ENCODE measurements at places on chromosomes 4 and X.
A peak's percentile ranks its signal among the peaks of the same experiment; 100 is the strongest.

DNA sequence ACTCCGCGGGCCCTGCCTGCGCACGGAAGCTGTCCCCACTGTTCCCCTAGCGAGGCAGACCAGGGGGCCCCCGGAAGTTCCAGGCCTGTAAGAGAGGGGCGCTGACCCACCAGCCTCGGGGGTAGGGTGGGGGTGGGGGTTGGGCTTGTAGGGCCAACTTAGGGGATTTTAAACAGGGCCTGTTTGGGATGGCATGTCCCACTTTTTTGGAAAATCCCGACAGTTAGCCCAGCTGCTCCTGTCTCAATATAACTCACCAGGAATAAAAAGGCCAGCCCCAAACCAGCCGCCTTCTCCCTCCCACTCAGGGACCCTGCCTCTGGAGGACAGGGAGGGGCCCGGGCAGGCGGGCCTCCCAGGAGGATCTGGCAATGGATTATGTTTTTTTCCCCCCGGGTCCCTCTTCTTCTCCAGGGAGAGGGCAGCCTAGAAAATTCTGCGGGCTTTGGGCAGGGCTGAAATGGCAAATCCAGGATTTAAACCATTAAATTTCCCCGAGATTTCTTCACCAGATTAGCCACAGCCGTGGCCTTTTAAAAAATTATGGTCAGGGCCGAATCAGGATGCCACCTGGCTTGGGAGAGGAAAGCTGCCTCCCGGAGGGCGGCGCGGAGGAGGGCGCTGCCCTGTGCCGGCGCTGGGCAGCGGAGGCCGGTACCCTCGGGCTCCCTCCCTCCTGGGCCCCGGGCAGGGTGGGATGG, 957 bp downstream of the PPP2R2C start:
- no peak for DNase-seq

DNA sequence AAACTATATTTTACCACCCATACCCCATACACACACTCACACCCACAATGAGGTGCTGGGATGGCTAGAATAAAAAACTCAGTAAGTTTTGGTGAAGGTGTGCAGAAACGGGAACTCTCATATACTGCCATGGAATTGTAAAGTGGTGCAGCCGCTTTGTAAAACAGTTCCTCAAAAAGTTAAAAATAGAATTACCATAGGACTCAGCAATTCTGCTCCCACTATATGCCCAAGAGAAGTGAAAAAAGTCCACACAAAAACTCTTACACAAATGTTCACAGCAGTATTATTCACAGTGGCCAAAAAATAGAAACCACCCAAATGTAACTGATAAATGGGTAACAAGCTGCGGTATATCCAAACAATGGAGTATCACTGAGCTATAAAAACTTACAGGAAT, 6.5 kb downstream of the CENPU start:
- no peak for DNase-seq

DNA sequence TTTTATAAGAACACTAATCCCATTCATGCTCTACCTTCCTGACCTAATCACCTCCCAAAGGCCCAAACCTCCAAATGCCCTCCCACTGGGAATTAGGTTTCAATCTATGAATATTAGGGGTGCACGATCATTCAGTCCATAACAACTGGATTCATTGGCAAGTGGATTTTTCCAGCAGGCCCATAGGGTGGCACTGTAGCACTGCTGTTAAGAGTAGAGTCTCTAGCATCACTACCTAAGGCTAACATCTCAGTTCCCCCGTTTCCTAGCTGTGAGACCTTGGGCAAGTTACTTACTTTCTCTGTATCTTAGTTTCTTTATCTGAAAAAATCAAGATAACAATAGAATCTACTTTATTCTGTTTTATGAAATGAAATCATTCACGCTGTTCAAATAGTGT, 315.8 kb downstream of the STIM2 start:
- peak; percentile 18 for DNase-seq

- DNase-seq = no peak
Observed at GRCh38 chrX:140297273-140297672, 207.6 kb downstream of the SOX3 start.

GRCh38 chr4:124202099-124202498, 510.4 kb downstream of the ANKRD50 start:
- no peak for DNase-seq

DNA sequence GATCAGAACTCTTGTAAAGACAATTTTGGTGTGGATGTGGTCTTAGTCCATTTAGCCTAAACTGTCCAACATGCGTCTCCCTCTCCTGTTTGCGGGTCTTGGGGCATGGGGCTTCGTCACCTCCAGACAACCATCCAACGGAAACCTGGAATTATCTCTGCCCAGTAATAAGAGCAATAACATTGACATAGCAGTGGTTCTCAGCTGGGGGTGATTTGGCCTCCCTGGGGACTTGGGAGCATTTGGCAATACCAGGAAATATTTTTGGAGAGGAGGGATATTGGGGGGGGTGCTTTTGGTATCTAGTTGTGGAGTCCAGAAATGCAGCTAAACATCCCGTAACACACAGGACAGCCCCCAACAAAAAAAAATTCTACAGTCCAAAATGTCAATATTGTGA, 47.2 kb downstream of the SEL1L3 start:
- DNase-seq = no peak

DNA sequence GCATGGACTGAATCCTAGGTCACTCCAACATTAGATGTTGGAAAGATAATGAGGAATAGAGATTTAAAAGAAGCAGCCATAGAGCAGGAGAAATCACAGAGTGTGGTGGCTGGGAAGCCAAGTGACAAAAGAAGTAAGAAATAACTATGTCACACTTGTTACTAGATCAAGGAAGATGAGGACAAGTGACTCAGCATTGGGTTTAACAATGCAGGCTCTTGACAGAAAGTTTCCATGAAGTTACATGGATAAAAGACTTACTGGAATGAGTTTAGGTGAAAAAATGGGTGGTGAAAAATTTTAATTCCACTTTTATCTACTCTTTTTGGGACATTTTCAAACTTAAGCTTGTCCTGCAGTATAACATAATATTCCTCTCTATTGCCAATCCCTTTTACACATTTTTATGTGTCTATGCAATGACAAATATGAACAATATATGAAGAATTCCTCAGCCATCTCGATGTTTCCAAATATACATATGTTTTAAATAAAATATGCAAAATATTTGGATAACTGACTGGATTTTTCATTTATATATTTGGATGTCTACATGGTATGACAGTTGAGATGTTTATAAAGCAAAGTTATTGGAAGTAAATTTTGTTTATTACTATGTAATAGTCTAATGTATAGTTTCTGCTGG, 462.6 kb downstream of the IL15 start:
- DNase-seq = no peak

DNA sequence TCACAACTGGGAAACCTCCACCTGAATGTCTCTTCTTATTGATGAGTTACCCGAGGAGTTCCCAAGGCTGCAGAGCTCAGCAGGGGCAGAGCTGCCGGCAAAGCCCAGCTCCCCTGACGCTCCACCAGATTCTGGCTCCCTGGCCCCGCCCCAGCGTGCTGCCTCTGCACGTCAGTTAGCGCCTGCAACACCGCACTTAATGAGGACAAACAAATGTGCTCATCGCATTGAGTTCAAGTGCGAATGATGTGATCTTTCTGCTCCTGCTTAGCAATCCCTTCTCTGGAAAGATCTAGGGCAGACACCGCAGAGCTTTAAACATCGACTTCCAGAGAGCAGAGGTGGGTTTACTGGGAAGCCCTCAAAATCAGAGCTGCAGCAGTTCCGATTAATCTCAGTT, 55.5 kb upstream of the FBXW7 start:
- peak; percentile 71 for DNase-seq

- DNase-seq = no peak
Observed at GRCh38 chr4:76182463-76182862, 31.2 kb downstream of the SCARB2 start.

DNA sequence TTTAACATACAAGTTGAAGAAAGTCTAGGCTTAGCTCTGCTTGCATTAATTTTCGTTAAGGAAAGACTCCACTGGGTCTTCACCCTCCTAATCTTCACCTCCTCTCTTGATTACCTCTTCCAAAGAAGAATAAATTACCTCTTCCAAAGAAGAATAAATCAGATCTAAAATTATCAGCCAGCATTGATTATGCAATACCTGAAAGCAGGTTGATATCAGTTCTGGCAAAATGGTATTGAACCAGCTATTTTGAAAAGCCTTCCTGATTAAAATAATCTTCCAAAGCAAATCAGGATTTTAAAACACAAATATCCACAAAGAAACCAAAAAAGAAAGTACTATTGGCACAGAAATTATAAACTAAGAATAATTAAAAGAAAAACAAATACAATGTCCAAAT, 36.9 kb downstream of the CDKL2 start:
- no peak for DNase-seq

DNA sequence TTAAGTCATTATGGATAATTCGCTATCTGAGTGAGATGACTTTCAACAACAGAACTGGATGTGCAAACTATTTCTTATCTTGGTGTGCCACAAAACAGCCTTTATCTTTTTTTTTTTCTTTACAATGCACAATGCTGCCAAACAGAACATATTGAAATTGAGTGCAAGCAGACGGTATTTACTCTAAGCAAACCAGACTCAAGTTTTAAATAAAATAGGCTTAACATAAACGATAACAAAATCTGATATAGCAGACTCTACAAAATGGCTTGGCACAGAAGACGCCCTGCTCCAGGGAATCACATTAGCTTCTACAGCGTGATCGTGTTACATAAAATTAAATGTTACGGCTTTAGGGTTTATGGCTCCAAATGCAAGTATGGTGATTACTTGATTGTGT, 9.6 kb upstream of the STK32B start:
- no peak for DNase-seq

DNA sequence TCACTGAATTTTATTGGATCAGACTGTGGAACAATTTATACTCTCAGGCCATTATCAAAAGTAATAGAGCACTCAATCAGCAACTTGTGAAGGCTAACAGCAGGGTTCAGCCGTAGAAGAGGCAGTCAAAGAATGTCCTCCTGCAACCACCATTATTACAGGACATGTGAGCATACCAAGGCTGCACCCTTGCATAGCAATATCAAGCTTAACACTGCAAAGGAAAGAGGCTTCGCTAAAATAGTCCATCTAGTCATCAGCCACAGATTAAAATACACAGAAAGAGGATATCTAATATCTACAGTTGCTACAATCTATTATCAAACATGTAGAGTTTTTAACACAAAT, 42.9 kb upstream of the TMPRSS11B start:
- DNase-seq = no peak

DNA sequence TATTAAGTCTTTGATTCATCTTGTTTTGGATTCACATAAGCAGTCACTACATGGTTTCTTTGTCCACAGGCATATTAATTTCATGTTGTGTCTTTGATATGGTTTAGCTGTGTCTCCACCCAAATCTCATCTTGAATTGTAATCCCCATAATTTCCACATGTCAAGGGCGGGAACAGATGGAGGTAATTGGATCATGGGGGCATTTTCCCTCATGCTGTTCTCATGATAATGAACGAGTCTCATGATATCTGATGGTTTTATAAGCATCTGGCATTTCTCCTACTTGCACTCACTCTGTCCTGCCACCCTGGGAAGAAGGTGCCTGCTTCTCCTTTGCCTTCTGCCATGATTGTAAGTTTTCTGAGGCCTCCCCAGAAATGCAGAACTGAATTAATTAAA, 1811.2 kb upstream of the PCDH10 start:
- no peak for DNase-seq

GRCh38 chr4:142818476-142818875, 27.6 kb downstream of the INPP4B start:
- no peak for DNase-seq

- DNase-seq = no peak
Observed at GRCh38 chr4:10088135-10089010, 28.2 kb downstream of the WDR1 start.

DNA sequence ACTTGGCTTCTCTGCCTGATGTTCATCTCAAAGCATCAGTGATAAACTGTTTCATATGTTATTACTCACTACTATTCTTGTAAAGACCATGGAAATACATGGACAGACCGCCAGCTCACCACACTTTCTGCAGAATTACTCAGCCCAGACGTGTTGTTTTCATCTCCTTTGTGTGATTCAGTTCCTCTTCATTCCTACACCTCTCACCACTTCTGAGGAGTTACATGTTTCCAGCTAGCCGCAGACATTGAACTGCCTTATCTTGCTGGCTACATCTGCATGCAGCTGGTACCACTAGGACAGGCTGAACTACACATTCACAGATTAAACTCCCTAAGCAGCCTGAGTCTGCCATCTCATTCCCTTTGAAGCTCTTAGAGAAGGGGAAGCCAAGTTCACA, 443.2 kb upstream of the FGF16 start:
- no peak for DNase-seq

GRCh38 chr4:11628093-11628725, 199.5 kb upstream of the HS3ST1 start:
- no peak for DNase-seq

GRCh38 chr4:170887396-170887795, 797.6 kb upstream of the AADAT start:
- DNase-seq = no peak

DNA sequence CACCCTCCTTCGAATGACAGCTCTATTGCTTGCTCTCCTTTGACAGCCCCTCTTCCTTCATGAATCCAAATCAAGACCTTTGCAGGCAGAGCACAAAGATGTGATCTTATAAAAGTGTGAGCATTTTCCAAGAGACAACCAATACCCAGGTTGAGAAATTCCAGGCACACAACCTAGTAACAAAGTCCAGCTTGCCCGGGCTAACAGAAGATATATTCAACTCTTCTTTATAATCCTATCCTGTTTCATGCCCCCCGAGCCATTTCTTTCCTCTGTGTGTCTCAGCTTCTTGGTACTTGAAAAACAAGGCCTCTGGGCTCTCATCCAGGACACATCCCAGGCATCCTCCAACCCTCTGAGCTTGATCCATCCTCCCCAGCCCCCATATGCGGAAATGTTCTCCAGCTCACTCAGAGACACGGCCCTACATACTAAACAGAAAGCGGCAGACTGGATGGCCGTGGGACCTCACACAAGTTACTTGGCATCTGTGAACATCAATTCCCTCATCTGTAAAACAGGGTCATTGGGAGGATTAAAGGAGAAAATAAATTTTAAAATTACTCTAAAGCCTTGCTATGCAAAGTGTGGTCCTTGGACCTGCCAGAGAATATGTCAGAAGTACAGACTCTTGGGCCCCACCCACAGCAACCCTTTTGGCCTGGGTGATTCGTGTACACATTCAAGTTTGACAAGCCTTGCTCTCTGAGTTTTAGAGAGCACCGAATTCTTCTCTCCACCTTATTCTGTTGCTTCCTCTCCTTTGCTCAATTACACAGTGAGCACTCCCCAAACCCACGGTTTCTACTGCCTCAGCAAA, 627.0 kb downstream of the BCOR start:
- no peak for DNase-seq

- DNase-seq = no peak
Observed at GRCh38 chrX:107542500-107542899, 85.8 kb upstream of the PRPS1 start.
